ENCODE measurements at places on chromosomes 2 and 18.

DNA sequence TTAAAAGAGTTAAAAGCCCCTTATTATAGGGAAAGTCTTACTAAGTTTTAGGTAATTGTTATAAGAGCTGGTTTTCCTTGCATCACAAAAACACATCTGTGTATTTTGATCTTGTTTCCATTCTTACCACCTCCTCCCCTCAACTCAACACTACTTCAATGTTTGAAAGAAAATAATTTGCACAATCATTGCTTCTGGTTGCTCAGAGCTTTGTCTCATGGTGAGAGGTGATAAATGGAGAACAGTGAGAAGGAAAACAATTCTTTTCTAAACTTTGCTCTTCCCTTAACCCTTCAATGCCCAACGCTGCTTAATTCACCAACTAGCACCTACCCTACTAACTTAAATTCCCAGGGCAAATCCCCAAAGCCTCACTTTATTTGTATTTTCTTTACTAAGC lies 268.1 kb upstream of the LINC00305 start:
- DNase-seq = no peak

GRCh38 chr2:53127061-53127650 lies 640.4 kb upstream of the CHAC2 start:
- no peak for DNase-seq

GRCh38 chr18:40531051-40531450 lies 1424.0 kb upstream of the PIK3C3 start:
- DNase-seq = no peak

- DNase-seq = peak; percentile 41
These were observed 28.9 kb downstream of the ZNF532 start for GRCh38 chr18:58893388-58894099.

- DNase-seq = no peak
These were observed 132.9 kb downstream of the MYO5B start for GRCh38 chr18:50061876-50062517.
